IMR-90 (cell line): ENCODE measurements at places on chromosomes 3 and 15.
A peak's percentile ranks its signal among the peaks of the same experiment; 100 is the strongest.

- DNase-seq, result peak; percentile 51
Measured at GRCh38 chr3:55721716-55722484, 234.8 kb upstream of the WNT5A start.

- no peak for DNase-seq
Measured at GRCh38 chr15:100201376-100202280, 140.1 kb downstream of the ADAMTS17 start.

GRCh38 chr3:66431494-66431893 lies 69.3 kb downstream of the LRIG1 start:
- peak; percentile 95 for DNase-seq

GRCh38 chr15:54820811-54821210 lies 375.9 kb downstream of the RSL24D1 start:
- DNase-seq, result no peak

DNA sequence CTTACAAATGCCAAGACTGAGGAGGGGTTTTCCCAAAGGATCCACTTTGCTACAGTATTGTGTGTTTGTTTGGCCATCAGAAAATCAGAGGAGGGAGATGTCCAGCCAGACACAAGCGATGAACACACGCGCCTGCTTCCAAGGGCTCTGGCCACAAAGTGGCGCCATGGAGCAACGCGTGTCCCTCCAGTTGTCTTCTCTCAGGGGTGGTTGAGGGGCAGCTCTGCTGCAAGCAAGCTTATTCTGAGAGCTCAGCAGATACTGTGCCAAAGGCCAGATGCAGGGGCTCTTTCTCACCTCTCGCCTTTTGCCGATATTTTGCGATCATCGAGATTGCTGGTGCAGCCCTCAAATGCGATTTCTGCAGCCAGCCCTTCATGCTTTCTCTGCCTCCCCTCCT lies 88.9 kb upstream of the OSBPL11 start:
- peak; percentile 12 for DNase-seq

DNA sequence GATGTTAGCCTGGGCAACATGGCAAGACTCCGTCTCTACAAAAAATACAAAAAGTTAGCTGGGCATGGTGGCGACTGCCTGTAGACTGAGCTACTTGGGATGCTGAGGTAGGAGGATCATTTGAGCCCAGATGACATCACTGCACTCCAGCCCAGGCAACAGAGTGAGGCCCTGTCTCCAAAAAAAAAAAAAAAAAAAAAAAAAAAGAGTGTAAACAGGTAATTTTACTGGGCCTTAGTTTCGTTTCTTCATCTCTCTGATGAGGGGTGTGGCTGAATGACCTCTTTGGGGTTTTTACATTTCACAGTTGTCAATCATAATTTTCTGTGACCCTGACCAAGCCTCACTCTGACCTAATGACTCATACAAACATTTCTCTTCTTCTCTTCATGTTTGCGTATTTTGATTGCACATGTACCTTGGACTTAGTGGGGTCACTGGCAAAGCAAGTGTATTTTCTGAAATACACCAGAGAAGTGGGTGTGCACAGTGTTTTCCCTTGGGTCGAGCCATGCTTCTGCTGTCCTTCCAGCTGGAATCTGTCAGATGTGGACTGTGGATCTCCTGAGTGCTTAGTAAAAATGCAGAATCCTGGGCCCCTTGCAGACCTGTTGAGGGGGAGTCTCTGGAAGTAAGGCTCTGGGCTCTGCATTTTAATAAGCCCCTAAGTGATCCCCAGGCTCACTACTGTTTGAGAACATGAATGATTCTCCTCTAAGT lies 140.5 kb downstream of the FNDC3B start:
- DNase-seq, result no peak

GRCh38 chr3:1356101-1356500 lies 263.3 kb downstream of the CNTN6 start:
- DNase-seq, result no peak

GRCh38 chr3:147415286-147415685 lies 6.1 kb downstream of the ZIC1 start:
- DNase-seq, result no peak

DNA sequence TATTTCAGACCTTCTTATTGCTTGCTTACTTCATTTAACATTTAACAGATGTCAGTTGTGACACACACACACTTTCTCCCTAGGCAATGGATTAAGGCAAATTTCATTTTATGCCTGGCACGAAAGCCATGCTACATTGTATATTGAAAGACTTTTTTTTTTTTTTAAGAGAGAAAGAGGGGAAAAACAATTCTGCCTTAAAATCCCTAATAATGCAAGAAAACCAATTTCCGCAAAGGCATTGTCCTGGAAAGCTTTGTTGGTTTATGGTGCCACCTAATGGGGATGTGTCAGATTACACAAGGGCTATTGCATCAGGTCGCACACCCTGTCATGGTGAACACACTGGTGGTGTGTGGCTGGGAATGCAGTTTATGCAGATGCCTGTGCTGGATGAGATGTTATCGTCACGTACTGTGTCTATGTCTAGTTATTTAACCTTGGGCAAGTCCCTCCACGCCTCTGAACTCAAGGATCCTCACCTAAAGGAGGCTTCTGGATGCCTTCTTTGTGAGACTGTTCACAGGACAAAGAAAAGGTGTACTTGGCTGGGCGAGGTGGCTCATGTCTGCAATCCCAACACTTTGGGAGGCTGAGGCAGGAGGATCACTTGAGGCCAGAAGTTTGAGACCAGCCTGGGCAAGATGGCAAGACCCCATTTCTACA lies 37.3 kb upstream of the RFTN1 start:
- DNase-seq, result peak; percentile 88

DNA sequence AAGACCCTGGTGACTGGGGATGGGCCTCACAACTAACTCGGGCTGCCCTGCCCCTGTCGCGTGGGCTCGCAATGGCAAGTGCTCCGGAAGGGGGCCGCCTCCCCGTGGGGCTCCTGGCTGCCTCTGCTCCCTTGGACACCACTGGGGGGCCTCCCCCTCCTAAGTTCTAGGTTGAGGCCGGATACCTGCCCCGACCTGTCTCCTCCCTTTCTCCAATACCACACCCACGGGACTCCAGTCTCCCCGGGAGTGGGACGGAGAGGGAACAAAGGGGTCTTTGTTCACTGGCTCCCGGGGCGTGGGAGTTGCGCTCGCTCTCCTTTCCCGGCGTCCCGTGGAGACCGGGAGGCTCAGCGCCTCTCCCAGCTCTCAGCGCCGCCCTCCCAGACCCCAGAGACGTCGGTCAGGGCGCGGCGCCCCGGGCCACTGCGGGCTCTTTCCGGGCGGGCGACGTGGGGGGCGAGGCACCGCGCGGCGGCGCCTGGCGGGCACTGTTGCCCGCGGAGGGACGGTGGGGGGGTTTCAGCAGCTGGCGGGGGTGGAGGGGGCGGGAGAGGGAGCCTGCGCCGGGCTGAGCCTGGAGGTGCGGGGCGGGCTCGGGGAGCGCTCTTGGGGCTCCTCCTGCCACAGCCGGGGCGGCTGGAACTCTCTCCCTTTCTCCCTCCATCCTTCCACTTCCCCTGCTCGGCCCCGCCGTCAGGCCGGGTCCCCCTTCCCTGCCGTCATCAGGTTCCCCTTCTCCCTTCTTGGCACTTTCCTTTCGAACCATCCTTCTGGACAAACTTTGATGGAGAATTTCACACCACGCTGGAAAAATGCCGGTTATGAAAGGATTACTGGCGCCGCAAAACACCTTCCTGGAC lies at the start of gene KCNH8:
Gene KCNH8, plus strand, starts transcription at position 606 of the 863 bp plus-strand sequence. Its CDS starts 210 bp downstream, at position 816.
- no peak for DNase-seq

GRCh38 chr15:62071711-62072308 lies 5.0 kb downstream of the C2CD4A start:
- DNase-seq, result peak; percentile 57

DNA sequence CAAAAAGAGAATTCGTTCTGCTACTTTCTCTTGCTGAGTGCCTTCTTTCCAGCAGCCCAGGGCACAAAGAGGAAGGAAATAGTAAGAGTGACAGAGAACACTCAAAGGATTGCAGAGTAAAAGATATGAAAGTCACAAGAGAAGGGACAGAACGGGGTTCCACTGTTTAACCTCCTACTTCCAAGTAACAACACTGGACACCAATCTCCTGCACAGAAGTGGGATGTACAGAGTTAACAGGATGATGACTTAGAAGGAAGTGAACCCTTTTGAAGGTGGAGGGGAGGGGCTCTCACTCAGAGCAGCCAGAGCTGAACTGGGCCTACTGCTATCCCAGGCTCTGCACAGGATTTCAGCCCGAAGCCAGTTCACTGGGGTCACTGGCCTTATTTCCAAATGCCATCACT lies 130.1 kb upstream of the PRICKLE2 start:
- DNase-seq, result peak; percentile 67

DNA sequence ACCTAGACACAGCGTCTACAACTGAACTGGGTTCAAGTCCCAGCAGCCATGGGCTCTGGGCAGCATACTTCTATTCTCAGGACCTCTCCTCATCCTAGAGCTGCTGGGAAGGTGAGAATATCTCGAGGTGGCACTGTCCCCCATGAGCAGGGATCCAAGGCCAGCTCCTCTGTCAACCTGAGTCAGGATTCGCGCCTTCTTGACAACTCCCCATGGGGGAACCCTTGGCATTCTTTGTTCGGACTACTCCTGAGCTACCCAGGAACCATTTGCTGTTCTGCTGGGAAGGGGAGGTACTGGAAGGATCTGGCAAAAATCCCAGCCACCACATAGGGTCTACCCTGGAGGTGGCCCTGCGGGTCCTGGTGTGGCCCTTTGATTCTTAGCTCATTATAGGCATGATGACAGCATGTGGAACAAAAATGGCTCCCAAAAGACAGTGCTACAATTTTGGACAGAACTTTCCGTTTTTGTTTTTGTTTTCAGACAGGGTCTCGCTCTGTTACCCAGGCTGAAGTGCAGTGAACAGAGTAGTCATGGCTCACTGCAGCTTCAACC lies 22.3 kb downstream of the PLXNB1 start:
- DNase-seq, result no peak

DNA sequence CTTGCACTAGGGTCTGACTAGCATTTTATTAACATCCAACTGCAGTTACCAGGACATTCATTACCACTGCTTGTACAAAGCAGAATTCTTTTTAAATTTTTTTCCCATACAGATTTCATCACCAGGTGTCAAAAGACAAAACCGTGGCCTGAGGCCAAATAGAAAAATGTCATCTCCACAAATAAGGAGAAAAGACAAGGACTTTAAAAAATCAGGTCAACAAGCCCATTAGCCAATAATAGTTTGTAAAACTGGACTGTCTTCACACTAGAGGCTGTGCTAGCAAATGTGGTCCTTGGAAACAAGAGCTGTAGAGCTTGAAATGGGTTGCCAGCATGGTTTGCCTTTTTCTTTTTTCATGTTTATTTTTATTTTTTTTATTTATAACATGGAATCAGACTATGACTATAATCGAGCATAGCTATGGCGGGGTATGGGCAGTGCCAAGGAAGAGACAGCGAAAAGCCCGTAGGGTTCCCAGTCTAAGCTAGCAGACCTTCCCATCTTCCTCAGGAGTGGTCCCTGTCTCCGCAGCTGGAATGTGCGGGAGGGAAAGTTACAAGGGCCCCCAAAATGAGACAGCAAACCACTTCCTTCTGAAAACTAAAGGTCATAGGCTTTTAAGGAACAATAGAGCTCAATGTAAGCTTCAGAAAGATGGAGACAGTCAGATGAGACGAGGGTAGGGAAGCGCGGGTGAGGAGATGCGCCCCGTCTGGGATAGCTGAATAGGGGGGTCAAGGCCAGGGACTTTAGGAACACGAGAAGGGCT lies 1.5 kb downstream of the PTPN9 start:
- peak; percentile 28 for DNase-seq

DNA sequence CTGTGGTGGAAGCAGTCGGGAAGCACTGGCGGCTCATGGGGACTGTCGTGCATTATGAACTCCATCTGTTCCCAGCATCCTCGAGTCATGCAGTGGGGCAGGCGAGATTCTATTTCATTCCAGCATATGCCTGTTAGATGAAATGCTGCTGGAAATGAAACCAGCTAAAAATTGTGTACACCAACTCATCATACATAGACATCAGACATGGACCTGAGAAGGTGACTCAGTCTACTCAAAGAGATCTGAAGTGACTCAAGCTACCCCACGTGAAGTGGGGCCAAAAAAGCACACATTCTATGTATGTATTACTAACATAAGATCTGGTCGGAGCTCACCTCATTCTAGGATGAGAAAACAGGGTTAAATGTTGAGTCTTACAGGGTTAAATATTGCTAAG lies 47.5 kb upstream of the FAM98B start:
- peak; percentile 58 for DNase-seq

GRCh38 chr3:120355486-120355885 lies 6.3 kb upstream of the LRRC58 start:
- no peak for DNase-seq

GRCh38 chr3:182349951-182350517 lies 443.3 kb upstream of the ATP11B start:
- DNase-seq, result no peak

DNA sequence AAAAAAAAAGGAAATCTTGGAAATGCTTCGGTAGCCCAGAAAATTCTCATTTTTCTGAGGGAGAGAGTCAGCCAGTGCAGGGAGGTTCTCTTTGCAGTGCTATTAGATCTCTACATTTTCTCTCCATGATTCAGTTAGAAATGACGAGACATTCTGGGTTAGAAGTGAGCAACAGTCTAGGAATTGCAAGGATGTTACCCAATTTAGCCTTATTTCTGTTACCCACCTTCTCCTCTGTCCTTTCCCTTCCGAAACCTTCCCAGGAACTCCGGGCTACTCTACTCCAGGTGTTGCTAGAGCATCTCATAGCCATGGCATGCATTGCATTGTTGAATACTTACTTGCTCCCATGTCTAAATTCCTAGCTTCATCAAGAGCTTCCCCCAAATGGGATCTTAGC lies 106.8 kb downstream of the EDEM1 start:
- peak; percentile 48 for DNase-seq

DNA sequence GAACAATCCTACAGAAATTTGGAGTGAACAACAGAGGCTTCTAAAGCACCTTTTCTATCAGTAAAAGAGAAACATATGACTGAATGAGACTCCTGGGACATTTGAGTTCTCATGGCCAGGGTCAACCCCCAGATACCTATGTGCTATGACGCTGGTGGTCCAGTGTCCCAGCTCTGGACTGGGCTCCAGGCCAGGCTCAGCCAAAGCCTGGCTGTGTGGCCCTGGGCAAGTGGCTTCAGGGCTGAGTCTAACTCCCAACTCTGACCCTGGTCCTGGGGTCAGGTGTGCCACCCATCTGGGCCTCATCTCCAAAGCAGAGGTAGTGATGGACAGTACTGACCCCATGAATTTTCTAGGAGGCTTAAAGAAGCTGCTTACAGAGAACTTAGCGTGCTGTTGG lies 147.8 kb downstream of the FBLN2 start:
- no peak for DNase-seq

- DNase-seq, result peak; percentile 22
Measured at GRCh38 chr3:146077181-146077580, 83.8 kb downstream of the PLOD2 start.

DNA sequence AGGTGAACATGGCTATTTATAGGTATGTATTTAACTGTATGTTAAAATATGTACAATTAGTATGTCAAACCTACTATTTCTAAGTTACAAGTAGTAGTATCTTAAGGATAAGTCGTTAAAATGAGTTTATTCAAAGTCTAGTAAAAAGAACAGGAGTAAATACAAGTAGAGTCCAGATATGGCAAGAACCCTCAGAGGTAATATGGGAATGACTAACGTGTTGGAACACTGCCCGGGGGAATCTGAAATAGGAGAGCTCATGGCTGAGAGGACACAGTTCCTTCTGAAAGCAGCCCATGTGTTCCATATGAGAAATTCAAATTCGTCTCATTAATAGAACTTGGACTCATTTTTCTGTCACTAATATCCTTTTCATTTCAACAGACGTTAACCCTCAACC lies 158.8 kb downstream of the CLSTN2 start:
- peak; percentile 46 for DNase-seq

GRCh38 chr3:15015456-15015855 lies 49.7 kb downstream of the MRPS25 start:
- peak; percentile 3 for DNase-seq
